ENCODE measurements at places on chromosomes 13 and 19.

GRCh38 chr13:64397701-64398100 is 2832.4 kb downstream of the PCDH9 start:
- DNase-seq = no peak

DNA sequence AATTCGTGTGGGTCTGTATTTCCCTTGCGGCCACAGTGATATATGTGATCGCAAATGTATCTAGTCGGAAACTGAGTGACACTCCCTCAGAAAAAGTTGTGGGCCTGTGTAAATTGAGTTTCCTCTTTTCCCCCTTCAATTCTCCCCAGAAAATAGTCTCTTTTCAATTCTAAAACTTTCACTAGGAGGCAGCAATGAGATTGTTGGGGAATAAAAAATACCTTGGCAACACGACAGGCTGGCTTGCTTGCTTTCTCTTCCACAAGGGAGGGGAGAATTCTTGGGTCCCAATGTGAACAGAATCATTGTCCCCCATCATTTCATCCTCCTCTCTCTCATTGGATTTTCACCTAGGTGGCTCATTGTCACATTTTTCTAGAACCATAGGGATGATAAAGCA is 3.7 kb upstream of the SOX21 start:
- no peak for DNase-seq

GRCh38 chr13:44136696-44137268 is 236.8 kb upstream of the SERP2 start:
- no peak for DNase-seq

DNA sequence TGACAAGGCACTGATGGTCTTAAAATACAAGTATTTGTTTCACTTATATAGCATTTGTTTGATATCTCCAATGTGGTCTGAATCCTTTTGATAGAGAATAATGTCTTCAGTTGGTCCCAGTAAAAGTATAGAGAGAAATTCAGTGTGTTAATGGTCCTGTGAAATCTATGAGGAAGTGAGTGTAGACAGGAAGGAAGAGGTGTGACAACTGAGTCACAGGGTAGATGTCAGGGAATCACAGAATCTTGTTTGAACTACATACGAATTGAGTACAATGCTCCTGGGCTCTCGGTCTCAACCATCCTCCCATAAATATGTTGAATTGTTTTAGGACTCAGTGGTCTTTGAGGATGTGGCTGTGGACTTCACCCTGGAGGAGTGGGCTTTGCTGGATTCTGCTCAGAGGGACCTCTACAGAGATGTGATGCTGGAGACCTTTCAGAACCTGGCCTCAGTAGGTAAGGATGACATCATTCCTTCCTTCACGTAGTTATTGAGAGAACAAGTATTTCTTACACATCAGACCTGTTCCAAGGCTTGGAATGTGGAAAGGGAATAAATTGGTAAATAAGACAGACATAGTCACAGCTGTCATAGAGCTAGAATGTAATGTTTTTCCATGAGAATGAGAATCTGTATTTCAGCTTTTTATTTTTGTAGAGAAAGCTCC is 9.1 kb downstream of the ZNF555 start:
- DNase-seq = no peak

DNA sequence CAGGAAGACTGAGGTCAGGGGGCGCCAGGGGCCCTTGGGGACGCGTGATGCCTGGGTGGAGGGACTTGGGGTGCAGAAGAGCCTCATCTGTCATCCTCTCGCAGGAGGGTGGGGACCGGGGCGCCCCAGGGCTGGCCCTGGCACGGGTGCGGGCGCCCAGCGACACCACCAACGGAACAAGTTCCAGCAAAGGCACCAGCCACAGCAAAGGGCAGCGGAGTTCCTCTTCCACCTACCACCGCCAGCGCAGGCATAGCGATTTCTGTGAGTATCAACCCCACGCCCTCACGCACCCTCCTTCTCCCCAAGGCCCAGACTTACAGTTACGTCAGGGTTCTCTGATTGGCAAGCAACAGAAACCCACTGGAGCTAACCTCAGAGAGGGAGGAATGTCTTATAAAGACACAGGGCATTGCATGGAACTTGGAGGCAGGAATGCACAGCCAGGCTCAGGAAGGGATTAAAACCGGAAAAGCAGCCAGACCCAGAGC is 29.4 kb downstream of the MARK4 start:
- DNase-seq = no peak

GRCh38 chr13:75055296-75055695 is 426.7 kb downstream of the TBC1D4 start:
- DNase-seq = no peak

- no peak for DNase-seq
Observed at GRCh38 chr13:57653229-57653989, 21.9 kb downstream of the PCDH17 start.

- no peak for DNase-seq
Observed at GRCh38 chr13:66803013-66803807, 426.9 kb downstream of the PCDH9 start.

DNA sequence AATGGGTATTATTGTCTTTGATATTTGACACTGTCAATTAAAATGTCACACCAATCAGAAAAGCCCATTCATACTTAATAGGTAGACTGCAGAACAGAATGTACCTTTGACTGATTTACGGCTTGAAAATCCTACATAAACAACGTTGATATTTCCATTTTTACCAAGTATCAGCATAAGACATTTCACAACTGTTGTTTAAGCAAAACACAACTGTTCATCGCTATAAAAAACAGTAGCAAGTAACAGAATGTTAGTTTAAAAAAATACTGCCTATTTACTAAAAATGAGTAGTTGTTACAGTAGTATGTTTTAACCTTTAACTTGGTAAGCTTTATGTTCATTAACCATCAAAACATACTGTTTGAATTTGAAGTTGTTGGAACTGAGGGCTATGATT is 1096.6 kb downstream of the PCDH17 start:
- no peak for DNase-seq

DNA sequence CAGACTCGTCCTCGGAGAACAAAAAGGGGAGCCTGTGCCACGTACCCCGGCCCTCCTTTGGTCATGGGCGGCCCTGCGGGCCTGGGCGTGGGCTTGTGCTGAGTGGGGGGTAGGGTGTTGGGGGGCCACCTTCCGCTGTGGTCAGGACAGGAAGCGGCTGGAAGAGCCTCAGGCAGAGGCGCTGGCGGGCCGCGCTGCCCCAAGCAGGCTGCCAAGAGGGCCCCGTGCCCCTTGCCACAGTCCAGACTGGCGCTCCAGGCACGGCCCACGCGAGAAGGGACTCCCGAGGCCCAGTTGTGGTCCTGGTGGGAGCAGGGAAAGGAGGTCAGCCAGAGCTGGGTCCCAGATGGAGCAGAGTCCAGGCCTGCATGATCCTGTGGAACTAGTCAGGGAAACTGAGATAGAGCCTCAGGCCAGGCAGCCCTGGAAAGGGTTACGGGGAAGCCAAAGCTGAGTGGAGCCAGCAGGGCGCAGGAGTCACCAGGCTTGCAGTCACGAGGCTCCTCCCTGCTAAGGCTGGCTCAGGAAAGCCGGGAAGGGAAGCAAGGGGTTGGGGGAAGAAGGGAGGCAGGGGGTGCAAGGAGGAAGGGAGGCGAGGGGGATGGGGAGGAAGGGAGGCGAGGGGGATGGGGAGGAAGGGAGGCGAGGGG is 135.0 kb downstream of the CRYL1 start:
- no peak for DNase-seq

- no peak for DNase-seq
Observed at GRCh38 chr13:76398425-76398824, 487.8 kb downstream of the KCTD12 start.

GRCh38 chr13:41552031-41552430 is 94.7 kb downstream of the RGCC start:
- no peak for DNase-seq

DNA sequence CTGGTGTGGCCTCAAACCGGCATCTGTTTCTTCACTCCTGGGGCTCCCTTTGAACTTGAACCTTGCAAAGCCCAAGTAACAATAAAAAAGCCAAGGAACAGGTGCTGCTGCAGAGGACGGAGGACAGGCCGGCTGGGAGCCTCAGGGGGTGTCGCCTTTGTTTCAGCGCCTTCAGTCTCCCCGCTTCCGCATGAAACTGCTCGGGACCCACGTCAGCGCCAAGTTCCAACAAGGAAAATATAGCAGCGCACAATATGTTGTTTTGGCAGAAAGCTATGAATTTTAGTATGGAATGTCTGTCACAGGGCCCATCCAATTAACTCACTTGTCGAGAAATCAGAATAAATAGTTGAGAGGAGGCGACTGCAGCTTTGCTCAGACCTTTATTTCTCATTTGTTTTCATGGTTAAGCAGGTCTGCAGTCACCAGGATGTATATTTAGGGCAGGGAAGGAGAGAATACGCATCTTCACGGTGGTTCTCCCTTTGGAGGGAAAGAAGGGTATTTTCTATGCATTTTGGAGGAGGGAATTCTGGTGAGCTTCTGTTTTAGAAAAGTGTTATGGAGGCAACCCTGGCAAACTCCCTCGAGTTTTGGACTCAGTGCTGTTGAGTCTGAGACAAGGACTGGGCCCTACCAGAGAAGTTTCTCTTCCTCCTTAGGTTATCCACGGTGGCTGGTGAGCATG is 34.3 kb upstream of the MEDAG start:
- DNase-seq = no peak

DNA sequence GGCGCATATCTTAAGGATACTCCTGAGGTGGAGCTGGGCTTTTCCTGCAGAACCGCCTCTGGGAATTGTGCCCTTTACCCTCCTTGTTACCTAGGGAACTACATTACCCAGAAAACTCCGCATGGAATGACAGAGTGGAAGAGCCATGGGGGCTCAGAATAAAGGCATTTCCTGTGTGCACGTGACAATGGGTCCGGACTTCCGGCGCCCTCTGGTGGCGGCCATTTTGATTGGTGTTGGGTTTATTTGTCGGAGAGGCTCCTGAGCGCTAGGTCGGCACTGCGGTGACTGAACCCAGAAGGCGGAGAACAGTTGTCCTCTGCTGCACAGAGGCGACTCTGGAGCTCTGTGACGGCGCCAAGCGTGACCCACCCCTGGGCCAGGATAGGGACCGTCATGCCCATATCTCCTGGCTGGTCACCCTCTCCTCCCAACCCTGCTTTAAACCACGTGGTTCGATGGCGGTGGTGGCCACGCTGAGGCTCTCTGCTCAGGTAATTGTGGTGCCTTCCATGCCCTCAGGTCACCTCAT is at the start of gene ZNF587B:
ZNF587B (plus strand) TSS at position 229 of the 532 bp plus-strand sequence; CDS start at position 459, 230 bp downstream.
- DNase-seq = no peak

- no peak for DNase-seq
Observed at GRCh38 chr13:50993934-50994333, 84.3 kb downstream of the RNASEH2B start.

DNA sequence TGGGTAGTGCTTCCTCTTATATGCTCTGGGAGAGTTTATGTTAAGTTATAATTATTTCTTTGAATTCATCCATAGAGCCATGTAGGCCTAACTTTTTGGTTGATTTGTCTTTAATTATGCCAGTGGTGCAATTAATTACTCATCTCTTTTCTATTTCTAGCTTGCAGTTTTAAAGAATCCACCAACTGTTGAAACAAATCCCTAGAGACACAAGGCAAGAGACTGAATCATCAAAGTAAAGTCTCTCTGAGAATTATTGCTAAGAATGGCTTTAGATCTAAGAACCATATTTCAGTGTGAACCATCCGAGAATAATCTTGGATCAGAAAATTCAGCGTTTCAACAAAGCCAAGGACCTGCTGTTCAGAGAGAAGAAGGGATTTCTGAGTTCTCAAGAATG is 5.9 kb upstream of the ZNF551 start:
- DNase-seq = no peak

GRCh38 chr13:48731001-48731658 is 77.4 kb downstream of the CYSLTR2 start:
- DNase-seq = no peak

DNA sequence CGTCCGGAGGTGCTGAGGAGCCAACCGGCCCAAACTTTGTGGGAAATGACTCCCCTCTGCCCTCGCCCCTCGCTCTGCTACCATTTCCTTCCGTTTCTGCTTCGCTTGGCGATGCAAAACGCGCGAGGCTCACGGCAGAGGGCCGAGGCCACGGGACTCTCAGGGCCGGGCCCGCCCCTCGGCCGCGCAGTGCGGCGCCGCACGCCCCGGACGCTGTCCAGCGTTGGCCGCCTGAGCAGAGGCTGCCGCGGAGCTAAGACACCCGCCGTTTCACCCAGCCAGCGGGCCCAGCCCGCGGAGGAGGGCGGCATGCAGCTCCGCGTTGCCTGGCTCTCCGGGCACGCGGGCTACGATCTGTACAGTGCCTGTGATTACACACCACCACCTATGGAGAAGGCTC is 2.1 kb upstream of the ZNF578 start:
- no peak for DNase-seq

GRCh38 chr13:28532388-28533124 is 37.6 kb upstream of the FLT1 start:
- no peak for DNase-seq

DNA sequence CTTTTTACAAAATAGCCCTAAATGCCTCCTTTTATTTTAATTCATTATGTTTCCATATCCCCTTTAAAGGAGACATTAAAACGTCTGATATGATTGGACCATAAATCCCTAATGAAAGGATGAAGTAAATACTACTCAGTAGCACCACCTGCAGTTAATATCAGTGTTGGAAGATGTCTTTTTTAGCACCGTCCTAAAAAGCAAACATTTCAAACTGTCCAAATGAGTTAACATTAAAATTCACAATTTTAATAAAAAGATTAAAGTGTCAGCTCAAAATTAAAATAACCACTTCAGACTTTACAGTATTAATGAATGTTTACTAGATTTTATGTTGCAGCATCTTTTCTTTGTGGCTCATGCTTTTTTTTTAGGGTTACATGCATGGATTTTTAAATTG is 12.3 kb downstream of the ZNF507 start:
- DNase-seq = no peak

DNA sequence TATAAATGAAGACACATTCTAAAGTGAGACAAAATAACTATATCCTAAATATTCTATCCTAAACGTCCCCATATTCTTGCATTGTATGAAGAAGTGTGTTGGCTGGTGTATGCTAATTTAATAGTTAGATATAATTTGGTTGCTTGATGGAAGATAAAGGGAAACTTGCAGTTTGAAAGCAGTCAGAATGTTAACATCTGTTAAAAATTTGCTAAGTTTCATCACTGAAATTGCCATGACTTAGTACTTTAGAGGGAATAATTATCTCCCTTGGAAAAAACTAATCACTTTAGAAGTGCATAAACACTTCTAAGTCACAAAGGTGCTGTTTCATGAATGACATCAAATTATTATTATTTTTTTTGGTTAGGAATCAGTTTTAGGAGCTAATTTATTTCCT is 61.6 kb downstream of the ITGBL1 start:
- DNase-seq = no peak

- DNase-seq = no peak
Observed at GRCh38 chr13:76385586-76385985, 500.6 kb downstream of the KCTD12 start.

- DNase-seq = no peak
Observed at GRCh38 chr13:46392967-46393366, 5.9 kb upstream of the RUBCNL start.

DNA sequence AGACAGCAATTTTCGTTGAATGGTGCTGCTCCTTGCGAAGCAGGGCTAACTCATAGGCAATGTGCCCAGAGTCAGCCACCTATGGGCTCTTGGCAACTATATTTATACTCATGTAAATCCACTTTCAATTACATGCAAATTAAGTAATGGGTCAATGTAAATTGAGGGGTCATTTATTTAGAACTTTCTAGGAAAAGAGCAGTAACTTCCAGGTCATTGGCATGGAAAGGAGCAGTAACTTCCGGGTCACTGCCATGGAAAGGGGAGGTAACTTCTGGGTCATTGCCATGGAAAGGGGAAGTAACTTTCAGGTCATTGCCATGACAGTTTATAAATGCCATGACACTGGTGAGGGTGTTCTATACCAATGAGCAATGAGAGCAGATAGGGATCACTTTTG is 11.6 kb downstream of the KLK4 start:
- DNase-seq = no peak

- no peak for DNase-seq
Observed at GRCh38 chr19:23596872-23597271, 90.1 kb downstream of the ZNF675 start.
